H9 (cell line): ENCODE measurements at places on chromosomes 3 and 15. TPM values are rescaled to one million over a fixed set of nuclear protein-coding genes. Genes with fewer than 3 reads are reported as not detected.

SERINC4 gene
- 0.17 and 0.26 TPM in 2 replicates for total RNA-seq

DNA sequence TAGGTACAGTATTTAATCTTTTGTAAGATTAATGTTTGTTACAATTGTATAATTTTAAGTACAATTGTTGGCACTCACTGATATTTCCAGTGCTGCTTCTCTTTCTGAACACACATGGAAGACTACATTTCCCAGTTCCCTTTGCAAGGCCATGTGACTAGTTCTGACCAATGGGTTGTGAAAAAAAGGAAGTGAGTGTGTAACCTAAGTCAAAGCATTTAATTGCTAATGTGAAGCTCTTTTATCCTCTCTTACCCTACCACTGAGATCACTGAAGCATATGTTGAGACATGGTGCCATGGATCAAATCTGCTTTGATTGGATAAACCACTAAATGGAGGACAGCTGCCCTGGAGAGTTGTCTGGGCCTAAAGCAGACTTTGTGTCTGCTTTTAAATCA is 83.9 kb upstream of the PLXND1 start:
- H3K27me3 ChIP-seq: no peaks in the 10 kb centered on the region
- H3K4me1 ChIP-seq: peaks cover 17% of the 10 kb centered on the region; the same call in 1 of the 2 replicates
- H3K27ac ChIP-seq: no peak overlapping the region
- DNase-seq: peak; percentile 60

SLC6A11 gene
- 1.5 and 1.9 TPM in 2 replicates for total RNA-seq

DNA sequence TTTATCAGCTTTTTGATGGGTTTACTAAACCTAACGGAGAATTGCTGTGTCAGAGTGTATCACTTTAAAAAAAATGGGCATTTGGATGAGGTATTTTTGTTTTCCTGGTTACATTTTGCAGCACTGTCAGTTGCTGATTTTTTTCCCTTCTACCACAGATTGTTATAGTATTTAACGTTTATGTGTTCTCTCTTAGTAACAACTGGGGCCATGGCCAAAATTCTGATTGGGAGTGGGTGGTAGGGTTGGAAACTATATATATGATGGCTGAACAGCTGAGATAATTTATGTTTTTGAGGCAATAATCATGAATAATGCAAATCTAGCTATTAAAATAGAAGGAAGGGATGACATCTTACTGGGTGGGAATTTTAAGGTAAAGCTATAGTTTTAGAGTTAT is 229.4 kb upstream of the SUCLG2 start:
- H3K27me3 ChIP-seq: no peaks in the 10 kb centered on the region
- H3K27ac ChIP-seq: no peak overlapping the region
- peaks cover 8% of the 10 kb centered on the region for H3K36me3 ChIP-seq
- no peak for DNase-seq

NEO1 gene
- 37.7 and 41.8 TPM in 2 replicates for total RNA-seq

DNA sequence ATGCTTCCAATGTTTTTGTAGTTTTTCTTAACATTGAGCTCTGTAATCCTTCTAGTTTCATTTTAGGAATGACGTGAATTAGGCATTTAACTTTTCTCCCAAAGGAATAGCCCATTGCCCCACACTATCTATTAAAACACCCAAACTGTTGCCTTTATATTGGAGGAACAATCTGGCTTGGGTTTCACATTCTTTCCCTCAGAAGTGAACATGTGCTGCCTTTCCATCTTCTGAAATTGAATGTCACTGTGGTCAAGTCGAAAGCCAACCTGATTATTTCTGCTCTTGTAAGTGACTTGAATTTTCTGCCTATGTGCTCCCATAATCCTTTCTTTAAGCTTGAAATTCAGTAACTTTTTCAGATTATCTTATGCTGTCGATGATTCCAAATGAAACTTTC is 214.5 kb downstream of the SLC9A9 start:
- H3K27ac ChIP-seq: no peak overlapping the region
- no peak for DNase-seq
- no peak overlapping the region for H3K4me3 ChIP-seq
- H3K4me1 ChIP-seq: no peaks in the 10 kb centered on the region

- peak overlapping the region; percentile 98 for H3K4me3 ChIP-seq
- peaks cover 7% of the 10 kb centered on the region; the same call in 1 of the 2 replicates for H3K4me1 ChIP-seq
- peaks cover 9% of the 10 kb centered on the region for H3K36me3 ChIP-seq
Measured at GRCh38 chr15:42494998-42495360, 455 bp upstream of the SNAP23 start.

DZIP3 gene
- 22.1 and 24.1 TPM in 2 replicates for total RNA-seq

ALG1L2 gene
- total RNA-seq: 0.94 and 1.2 TPM in 2 replicates

GRCh38 chr15:74414603-74415338 is 19.0 kb downstream of the SEMA7A start:
- no peaks in the 10 kb centered on the region for H3K4me1 ChIP-seq
- no peaks in the 10 kb centered on the region for H3K27me3 ChIP-seq
- H3K36me3 ChIP-seq: peaks cover 16% of the 10 kb centered on the region
- DNase-seq: no peak

DNA sequence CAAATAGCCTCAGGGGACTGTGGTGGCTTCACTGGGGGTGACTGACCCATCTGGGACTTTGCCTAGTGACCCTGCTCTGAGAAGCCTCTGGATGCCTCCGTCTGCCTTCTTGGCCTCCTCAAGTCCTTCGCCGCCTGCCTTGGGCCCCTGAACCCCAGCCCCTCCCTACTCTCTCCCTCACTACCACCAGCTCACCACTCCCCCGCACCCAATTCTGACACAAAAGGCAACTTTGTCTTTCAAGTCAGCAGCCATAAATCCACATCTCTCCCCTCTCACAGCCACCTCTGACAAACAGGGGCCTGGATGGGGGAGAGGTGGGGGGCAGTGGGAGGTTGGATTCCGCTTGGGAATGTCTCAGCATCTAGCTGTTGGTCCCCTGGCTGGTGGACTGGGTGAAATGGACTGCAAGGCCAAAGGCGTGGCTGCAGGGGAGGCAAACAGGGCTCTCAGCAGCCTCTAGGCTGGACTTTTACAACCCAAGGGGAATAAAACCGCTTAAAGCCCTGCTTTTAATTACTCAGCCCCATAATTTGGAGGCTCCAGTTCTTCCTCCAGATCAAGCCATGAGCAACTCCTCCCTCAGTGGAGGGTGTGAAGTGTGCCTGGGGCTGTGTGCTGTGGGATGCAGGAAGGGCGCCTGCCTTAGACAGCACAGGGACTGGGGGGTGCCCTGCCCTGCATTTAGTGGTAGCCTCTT is 33.4 kb downstream of the IGDCC3 start:
- no peak overlapping the region for H3K4me3 ChIP-seq
- H3K36me3 ChIP-seq: no peaks in the 10 kb centered on the region
- no peak overlapping the region for H3K27ac ChIP-seq
- H3K27me3 ChIP-seq: no peaks in the 10 kb centered on the region
- peaks cover 3% of the 10 kb centered on the region; the same call in 1 of the 2 replicates for H3K4me1 ChIP-seq

GRCh38 chr3:126971891-126972351 is 11.0 kb upstream of the PLXNA1 start:
- DNase-seq: peak; percentile 56
- no peak overlapping the region for H3K27ac ChIP-seq
- no peak overlapping the region for H3K4me3 ChIP-seq
- H3K36me3 ChIP-seq: peaks cover 8% of the 10 kb centered on the region
- H3K27me3 ChIP-seq: no peaks in the 10 kb centered on the region

COL7A1 gene
- 20.2 and 22.9 TPM in 2 replicates for total RNA-seq
